T-helper 2 cell treated with Interferon-gamma antibody and Interleukin-4, amounts not matched to agents 100 ng/mL and 5 ng/mL, for 36 hours (primary cell): ENCODE measurements at places on chromosomes 2 and 18. TPM values are rescaled to one million over a fixed set of nuclear protein-coding genes. Genes with fewer than 3 reads are reported as not detected.

Gene TRABD2A
- 64.9 and 67.5 TPM in 2 replicates for total RNA-seq

Gene SLC66A2
- total RNA-seq: 34.9 and 37.8 TPM in 2 replicates

Gene LYG2
- not detected in 2 replicates for total RNA-seq

Gene LIPG
- total RNA-seq: 0.64 TPM in 1 of 2 replicates, not detected in the other

Gene CD207
- total RNA-seq: not detected in 2 replicates

Gene ARHGAP15
- 191 TPM in 2 replicates for total RNA-seq

Gene STARD6
- total RNA-seq: 0.27 TPM in 1 of 2 replicates, not detected in the other

Gene FAM228B
- 6.6 and 6.8 TPM in 2 replicates for total RNA-seq

Gene ST8SIA3
- total RNA-seq: not detected in 2 replicates

Gene LRP2
- total RNA-seq: 0.11 and 0.36 TPM in 2 replicates

Gene TUBA4B
- not detected in 2 replicates for total RNA-seq

Gene SP140
- 117 and 120 TPM in 2 replicates for total RNA-seq

Gene FEV
- not detected in 2 replicates for total RNA-seq

Gene CDH2
- total RNA-seq: 0.05 and 0.48 TPM in 2 replicates

Gene ADGRF3
- 4.8 and 4.9 TPM in 2 replicates for total RNA-seq

Gene IL1RL1
- 2.4 and 3.0 TPM in 2 replicates for total RNA-seq

Gene DSC2
- total RNA-seq: not detected in 2 replicates

Gene PRADC1
- total RNA-seq: 9.3 and 10.4 TPM in 2 replicates

Gene TEX261
- 49.5 and 56.1 TPM in 2 replicates for total RNA-seq

Gene REG3A
- not detected in 2 replicates for total RNA-seq

Gene MEIS1
- total RNA-seq: not detected in 2 replicates

Gene BBS5
- 1.5 and 1.8 TPM in 2 replicates for total RNA-seq

Gene TMEM198
- 0.41 and 0.77 TPM in 2 replicates for total RNA-seq

Gene ASTL
- 0.45 TPM in 1 of 2 replicates, not detected in the other for total RNA-seq

Gene GATA6
- total RNA-seq: not detected in 2 replicates

Gene MIB1
- total RNA-seq: 37.0 and 37.9 TPM in 2 replicates

Gene CNDP1
- total RNA-seq: 0.25 TPM in 1 of 2 replicates, not detected in the other

Gene DAW1
- total RNA-seq: not detected in 2 replicates

Gene SULT1C3
- total RNA-seq: not detected in 2 replicates

Gene SERPINB13
- total RNA-seq: not detected in 2 replicates

Gene SH3YL1
- total RNA-seq: 13.9 and 15.6 TPM in 2 replicates

Gene SERPINB12
- total RNA-seq: not detected in 2 replicates

Gene KCNK3
- total RNA-seq: not detected in 2 replicates

Gene IL37
- not detected in 2 replicates for total RNA-seq

Gene LCLAT1
- total RNA-seq: 22.7 and 23.2 TPM in 2 replicates

Gene GULP1
- total RNA-seq: not detected in 2 replicates

Gene SLC5A7
- total RNA-seq: not detected in 2 replicates

Gene EIPR1
- total RNA-seq: 43.0 and 45.8 TPM in 2 replicates

Gene ETAA1
- total RNA-seq: 9.5 and 9.8 TPM in 2 replicates

Gene LIMS4
- total RNA-seq: 0.20 and 0.25 TPM in 2 replicates

Gene DYNAP
- total RNA-seq: not detected in 2 replicates

Gene MC2R
- total RNA-seq: not detected in 2 replicates

Gene PAIP2B
- total RNA-seq: 0.82 and 0.89 TPM in 2 replicates

Gene ILKAP
- 70.1 and 71.4 TPM in 2 replicates for total RNA-seq

Gene SLC9A4
- total RNA-seq: 0.11 and 0.18 TPM in 2 replicates

Gene RAPGEF4
- total RNA-seq: 0.73 and 0.75 TPM in 2 replicates

Gene POTEC
- not detected in 2 replicates for total RNA-seq
